ENCODE measurements at places on chromosomes 6 and 20.
A peak's percentile ranks its signal among the peaks of the same experiment; 100 is the strongest.

DNA sequence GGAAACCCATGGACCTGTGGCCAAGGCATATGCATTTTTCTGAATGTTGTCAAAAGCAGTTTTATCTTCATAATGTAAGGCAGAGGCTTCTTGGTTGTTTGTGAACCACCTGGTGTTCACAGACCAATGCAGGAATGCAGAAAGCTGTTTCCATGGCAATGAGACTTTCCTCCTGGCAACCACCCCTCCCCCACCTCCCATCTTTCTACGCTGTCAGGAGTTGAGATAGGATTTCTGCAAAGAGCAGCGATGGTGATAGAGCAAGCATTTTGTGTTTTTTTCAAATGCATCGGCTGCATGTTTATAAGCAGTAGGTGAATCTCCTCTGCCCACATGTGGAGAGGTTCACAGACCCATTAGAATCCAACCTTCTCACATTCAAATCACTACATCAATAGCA, 114.1 kb upstream of the SMLR1 start:
- H3K4me1 ChIP-seq, result peaks cover 19% of the 10 kb centered on the region
- H3K4me3 ChIP-seq, result no peak overlapping the region
- H3K27ac ChIP-seq, result no peak overlapping the region
- no peak for DNase-seq

DNA sequence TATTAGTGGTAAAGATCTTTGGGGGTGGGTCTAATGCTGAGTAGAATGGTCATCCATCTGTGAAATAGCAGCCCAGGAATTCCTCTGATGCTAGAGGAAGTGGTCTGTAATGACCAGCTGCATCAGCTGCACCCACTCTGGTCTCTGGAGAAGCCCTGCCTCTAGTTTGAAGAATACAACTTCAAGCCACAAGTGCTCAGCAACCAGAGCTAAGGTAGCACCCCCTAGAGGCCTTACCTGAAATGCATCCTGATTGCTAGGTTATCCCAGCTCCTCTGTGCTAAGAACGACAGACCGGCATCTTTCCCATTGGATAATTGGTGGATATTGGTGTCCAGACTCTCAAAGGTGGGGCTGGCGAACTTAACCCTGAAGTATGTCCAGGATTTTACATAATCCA, 58.2 kb downstream of the DNAH8 start:
- H3K27me3 ChIP-seq, result peaks cover 30% of the 10 kb centered on the region
- DNase-seq, result no peak
- no peak overlapping the region for H3K27ac ChIP-seq
- H3K36me3 ChIP-seq, result no peaks in the 10 kb centered on the region
- H3K4me3 ChIP-seq, result no peak overlapping the region

- no peaks in the 10 kb centered on the region for H3K27me3 ChIP-seq
- peak overlapping the region; percentile 84 for H3K27ac ChIP-seq
- no peak overlapping the region for H3K4me3 ChIP-seq
- H3K36me3 ChIP-seq, result peaks cover 24% of the 10 kb centered on the region
- H3K4me1 ChIP-seq, result peaks cover 32% of the 10 kb centered on the region
These were observed 15.5 kb downstream of the CCDC167 start for GRCh38 chr6:37483917-37484785.

DNA sequence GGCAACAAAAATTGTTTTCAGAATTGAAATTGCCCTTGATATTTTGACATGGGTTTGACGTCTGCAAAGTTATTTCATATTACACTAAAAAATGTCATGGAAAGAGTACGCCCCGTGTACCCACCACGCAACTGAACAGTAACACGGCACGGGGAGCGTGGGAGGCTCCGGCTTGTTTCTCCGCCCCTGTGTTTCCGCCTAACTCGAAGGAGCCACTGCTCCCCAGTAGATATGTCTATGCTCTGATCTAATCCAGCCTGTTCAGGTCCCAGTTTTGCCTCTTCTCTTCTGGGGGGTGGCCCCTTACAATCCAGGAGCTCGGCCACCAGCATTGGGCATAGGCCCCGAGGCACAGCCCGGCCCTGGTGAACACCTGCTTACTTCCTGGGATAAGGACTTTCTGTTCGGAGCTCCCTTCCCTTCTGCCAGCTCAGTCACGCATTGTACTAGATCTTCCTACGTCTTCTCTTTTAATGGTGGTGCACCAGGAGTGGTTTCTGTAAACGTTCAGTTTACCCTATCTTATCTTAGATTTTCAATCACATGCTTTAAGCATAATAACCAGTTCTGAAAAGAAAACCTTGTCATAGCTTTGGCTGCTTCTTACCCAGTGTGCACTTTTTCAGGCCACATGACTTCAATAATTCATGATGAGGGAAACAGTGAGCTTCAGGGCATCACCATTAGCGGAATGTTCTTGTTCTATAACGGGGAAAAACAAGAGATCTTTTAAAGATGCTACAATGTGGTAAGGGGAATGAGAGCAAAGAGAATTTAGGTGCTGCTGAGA, 43.9 kb upstream of the EXOC2 start:
- no peaks in the 10 kb centered on the region for H3K36me3 ChIP-seq
- DNase-seq, result no peak
- H3K4me1 ChIP-seq, result no peaks in the 10 kb centered on the region

DNA sequence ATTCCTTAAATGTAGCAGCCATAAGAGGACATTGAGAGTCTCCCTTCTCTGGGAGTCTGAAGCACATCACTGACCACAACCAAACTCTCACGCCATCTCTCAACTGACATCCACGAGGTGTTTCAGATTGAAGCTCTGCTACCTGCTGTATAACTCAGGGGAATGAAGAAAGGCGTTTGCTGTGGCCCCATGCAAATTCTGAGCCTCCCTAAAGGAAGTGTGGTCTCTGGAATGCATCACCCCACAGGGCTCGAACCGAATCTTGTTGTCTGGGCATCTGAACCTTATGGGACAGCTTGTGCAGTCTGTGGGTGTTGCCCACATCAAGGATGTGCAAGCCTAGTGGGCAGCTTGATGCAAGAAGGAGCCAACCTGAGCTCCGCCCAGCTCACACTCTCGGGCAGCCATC, 10.9 kb downstream of the PMEPA1 start:
- H3K27ac ChIP-seq, result no peak overlapping the region
- peaks cover 2% of the 10 kb centered on the region for H3K36me3 ChIP-seq
- H3K4me3 ChIP-seq, result no peak overlapping the region
- peaks cover 11% of the 10 kb centered on the region for H3K27me3 ChIP-seq
- DNase-seq, result no peak

GRCh38 chr6:69022993-69023392, 387.9 kb downstream of the ADGRB3 start:
- no peak overlapping the region for H3K27ac ChIP-seq
- H3K4me1 ChIP-seq, result no peaks in the 10 kb centered on the region
- H3K4me3 ChIP-seq, result no peak overlapping the region
- no peaks in the 10 kb centered on the region for H3K27me3 ChIP-seq
- no peaks in the 10 kb centered on the region for H3K36me3 ChIP-seq

DNA sequence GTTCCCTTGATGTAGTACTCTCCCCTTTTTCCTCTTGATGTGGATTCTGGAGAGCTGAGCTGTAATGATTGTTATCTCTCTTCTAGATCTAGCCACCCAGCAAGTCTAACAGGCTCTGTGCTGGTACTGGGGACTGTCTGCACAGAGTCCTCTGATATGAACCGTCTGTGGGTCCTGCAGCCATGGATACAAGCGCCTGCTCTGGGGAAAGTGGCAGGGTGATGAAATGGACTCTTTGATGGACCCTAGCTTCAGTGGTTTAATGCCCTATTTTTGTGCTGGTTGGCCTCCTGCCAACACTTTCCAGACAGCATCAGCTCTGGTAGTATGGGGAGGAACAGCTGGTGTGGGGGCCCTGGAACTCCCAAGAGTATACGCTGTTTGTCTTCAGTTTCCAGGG, 216.3 kb downstream of the ADGRG6 start:
- no peaks in the 10 kb centered on the region for H3K36me3 ChIP-seq
- H3K4me3 ChIP-seq, result no peak overlapping the region
- H3K27me3 ChIP-seq, result peaks cover 87% of the 10 kb centered on the region

- H3K4me1 ChIP-seq, result no peaks in the 10 kb centered on the region
- no peak overlapping the region for H3K4me3 ChIP-seq
- H3K27me3 ChIP-seq, result peaks cover 5% of the 10 kb centered on the region
- DNase-seq, result no peak
- no peaks in the 10 kb centered on the region for H3K36me3 ChIP-seq
- H3K27ac ChIP-seq, result no peak overlapping the region
These were observed 9.2 kb upstream of the CGA start for GRCh38 chr6:87103977-87104601.

DNA sequence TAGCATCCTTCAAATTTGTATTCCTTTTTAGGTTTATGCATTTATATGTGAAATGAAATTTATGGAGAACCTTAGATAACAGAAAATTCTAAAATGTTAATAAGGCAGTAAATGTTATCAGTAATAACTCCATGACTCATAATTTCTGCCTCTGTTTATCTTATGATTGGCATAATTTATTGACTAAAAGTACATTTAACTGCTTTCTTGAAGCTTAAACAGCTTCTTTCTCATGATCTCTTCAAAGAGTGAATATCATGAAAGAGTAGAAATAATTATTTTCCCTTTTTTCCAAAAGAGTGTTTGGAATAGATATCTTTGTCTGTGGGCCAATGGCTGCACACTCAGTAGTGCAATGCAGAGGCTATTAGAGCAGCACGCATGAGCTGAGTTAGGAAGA, 91.3 kb downstream of the SHLD1 start:
- DNase-seq, result no peak
- H3K4me1 ChIP-seq, result peaks cover 36% of the 10 kb centered on the region

- no peaks in the 10 kb centered on the region for H3K27me3 ChIP-seq
- DNase-seq, result no peak
- H3K27ac ChIP-seq, result peak overlapping the region; percentile 76
- H3K36me3 ChIP-seq, result peaks cover 74% of the 10 kb centered on the region
- peaks cover 14% of the 10 kb centered on the region for H3K4me1 ChIP-seq
These were observed 19.7 kb downstream of the FAM217A start for GRCh38 chr6:4059115-4059777.

DNA sequence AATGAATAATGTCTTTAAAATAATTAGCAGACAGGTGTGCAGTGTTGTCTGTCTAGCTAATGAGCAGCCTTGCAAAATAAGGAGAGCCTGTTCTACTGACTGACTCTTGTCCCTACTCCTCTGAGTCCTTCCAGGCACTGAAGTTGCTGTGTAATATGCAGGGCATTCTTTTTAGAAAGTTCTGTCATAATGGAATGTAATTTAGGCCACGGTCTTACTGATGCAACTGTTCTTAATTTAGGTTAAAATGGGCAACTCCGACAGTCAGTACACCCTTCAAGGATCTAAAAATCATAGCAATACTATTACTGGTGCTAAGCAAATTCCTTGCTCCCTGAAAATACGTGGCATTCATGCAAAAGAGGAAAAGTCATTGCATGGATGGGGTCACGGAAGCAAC, 133.9 kb downstream of the TIAM2 start:
- peaks cover 1% of the 10 kb centered on the region for H3K36me3 ChIP-seq
- no peak overlapping the region for H3K4me3 ChIP-seq
- no peak overlapping the region for H3K27ac ChIP-seq
- no peak for DNase-seq
- H3K27me3 ChIP-seq, result no peaks in the 10 kb centered on the region
- peaks cover 7% of the 10 kb centered on the region for H3K4me1 ChIP-seq

- H3K4me3 ChIP-seq, result peak overlapping the region; percentile 81
- H3K4me1 ChIP-seq, result peaks cover 30% of the 10 kb centered on the region
- H3K27me3 ChIP-seq, result no peaks in the 10 kb centered on the region
- DNase-seq, result no peak
These were observed 700 bp upstream of the MCUR1 start for GRCh38 chr6:13814938-13815575.

- no peak for DNase-seq
- H3K27ac ChIP-seq, result no peak overlapping the region
- no peak overlapping the region for H3K4me3 ChIP-seq
- no peaks in the 10 kb centered on the region for H3K4me1 ChIP-seq
- no peaks in the 10 kb centered on the region for H3K27me3 ChIP-seq
These were observed 334.7 kb downstream of the BCKDHB start for GRCh38 chr6:80441131-80441530.

Measured in central memory CD8-positive, alpha-beta T cell (primary cell).